ENCODE measurements at places on chromosomes 2 and 18.
A peak's percentile ranks its signal among the peaks of the same experiment; 100 is the strongest.

DNA sequence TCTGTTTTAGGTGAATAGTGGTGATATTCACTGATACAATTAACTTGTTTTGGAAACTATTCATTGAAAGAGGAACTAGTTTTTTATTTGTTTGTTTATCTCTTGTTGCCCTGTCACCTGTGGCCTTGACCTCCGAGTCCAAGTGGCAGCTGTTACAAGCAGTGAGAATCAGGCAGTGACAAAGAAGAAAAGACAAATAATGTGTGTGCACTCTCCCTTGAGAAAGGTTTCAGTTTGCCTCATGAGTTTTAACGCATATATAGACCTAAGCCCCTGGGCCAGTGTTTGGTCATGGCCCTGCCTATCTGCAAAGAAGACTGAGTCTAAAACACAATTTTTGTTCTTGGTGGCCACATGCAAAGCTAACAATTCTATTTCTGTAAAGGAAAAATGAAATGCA lies 15.3 kb downstream of the KYNU start:
- no peak for DNase-seq

DNA sequence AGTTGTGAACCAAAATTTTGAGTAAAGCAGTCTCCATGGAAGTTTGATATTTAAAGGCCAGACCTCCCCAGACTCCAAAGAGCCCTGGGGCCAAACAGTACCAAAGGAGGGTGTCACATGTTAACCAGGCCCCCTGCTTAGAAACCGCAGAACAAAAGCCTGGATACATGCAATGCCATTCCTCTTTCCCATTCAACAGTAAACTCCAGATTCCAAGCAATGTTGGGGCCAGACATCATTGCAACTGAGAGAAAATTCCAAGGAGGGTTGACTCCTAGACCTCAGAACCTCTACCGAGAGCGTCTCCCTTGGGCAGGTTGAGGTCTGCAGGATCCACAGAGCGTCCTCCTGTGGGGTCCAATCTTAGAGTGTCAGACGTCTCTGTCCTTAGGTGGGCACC lies 404.4 kb upstream of the SYT4 start:
- no peak for DNase-seq

- DNase-seq, result no peak
Observed at GRCh38 chr2:175926272-175926671, 75.8 kb downstream of the LNPK start.

DNA sequence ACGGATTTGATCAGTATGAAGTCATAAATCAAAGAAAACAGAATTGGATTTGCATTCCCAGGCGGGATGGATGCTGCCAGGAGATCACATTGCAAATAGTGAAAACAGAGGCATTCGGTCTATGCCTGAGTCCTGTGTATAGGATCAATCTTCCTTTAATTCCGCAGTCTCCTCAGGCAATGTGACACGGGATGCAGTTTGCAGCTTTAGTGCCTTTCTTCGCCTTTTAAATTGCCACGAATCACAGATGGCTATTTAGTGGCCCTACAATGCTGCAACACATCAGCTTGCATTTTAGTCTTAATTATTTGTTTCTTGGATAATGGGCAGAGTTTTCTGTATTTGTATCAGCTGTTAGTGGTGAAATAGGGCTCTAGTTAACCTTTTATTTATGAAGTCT lies 6.8 kb downstream of the ADCYAP1 start:
- no peak for DNase-seq

DNA sequence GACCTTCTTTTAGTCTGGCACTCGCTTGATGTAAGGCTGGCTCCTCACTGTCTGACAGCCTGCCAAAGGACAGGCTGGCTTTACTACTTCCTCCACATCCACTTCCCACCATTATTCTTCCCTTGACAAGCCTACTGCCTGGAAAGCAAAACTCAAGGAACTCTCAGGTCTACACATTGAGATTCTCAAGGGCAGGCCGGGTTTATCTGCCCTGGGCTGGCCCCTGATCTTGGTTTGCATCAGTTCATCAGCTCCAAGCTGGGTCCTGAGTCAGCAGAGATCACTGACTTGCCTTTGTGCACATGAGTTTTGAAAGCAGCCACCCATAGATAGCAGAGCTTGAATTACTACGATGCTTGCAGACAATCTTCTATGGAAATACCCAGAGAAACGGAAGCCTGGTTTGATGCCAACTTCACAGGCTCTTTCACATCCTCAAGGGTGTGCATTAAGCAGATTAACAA lies 53.9 kb downstream of the KCTD18 start:
- no peak for DNase-seq

DNA sequence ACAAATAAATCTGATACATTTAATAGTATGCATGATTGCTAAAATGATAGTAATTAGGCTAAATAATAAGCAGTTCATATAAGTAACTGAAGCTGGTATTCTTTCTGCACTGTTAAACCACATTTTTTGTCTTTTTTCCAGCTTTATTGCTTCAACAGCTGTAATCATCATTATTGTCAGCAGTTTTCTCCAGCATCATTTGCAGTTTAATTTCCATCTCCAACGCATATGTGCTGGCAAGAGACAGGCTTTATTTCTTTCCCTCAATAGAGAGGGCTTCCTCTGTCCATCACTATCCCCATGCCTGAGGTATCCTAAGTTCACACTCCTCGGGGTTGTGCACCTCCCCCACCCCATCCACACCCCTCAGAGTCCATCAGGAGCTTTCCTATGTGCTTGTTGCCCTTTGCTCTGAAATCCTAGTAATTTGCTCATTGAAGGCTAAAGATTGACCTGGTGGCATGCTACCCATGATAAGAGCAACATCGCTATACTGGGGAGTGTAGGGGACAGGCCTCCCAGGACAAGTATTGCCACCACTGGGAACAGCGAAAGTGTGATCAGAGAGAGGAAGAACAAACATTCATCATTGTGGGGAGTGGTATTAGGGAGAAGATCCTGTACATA lies 37.1 kb downstream of the B4GALT6 start:
- DNase-seq, result no peak

- peak; percentile 69 for DNase-seq
Observed at GRCh38 chr2:85066006-85066740, 67.0 kb upstream of the TCF7L1 start.

GRCh38 chr2:121570036-121570666 lies 39.5 kb downstream of the RNU4ATAC start:
- DNase-seq, result no peak

DNA sequence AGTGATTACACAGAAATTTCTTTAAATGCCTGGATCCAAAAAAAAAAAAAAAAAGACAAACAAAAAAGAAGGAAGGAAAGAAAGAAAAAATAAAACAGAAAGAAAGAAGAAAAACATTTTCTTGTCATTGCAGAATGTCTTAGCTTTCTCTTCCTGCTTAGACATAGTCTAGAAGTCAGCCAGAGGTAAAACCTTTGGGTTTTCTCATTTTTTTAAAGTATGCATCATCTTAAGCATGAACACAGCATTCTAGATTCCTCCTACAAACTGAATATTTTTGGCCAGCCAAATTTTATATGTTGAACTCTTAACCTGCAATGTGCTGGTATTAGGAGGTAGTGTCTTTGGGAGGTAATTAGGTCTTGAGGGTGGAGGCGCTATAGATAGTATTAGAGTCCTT lies 243.9 kb downstream of the TRIB2 start:
- no peak for DNase-seq

DNA sequence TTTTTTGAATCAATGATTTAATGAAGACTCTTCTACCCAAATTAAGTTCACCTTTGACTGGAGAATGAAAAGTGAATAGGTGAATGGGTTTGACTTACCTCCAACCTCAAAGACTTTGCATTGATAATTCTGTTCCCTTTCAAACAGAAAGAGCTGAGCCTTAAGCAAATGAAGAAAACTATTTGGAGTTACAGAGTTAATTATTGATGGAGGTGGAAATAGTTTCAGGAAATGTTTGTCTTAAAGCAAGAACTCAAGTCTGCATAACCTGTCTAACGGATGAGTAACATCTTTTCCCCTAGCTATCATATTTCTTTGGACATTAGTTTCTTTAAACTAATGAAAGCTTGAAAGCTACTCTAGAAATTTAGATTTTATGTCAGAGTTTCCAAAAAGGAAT lies 166.5 kb downstream of the CERS6 start:
- DNase-seq, result no peak

DNA sequence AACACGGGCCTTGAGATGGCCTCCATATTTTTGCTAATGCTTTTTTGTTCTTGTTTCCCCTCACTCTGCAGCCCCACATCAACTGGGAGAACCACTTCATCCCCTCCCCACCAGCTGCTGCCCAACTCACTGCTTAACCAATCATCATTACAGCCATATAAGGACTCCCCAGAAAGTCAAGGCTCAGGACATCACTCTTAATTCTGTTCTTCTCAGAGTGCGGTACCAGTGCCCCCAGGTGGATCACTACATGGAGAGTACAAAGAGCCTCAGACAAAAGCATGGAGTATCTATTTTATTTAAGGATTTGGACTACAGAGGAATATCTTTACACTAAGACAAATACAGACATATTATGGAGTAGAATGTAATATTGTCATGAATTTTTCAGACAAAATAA lies 340.6 kb downstream of the PAX3 start:
- DNase-seq, result no peak

DNA sequence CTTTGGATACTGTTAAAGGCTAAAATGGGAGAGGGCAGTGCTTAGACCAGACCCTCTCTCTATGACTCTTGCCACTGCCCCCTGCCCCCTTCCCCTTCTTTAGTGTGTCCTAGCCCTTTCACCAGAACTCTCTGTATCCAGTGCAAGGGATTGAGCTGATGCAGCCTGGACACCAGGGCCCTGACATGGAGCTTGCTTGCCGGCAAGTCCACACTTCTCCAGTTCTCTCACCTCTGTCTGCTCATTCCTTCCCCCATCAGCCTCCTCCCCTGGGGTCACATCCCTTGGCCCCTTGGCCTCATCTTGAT lies 1.5 kb upstream of the WNT6 start:
- DNase-seq, result no peak

DNA sequence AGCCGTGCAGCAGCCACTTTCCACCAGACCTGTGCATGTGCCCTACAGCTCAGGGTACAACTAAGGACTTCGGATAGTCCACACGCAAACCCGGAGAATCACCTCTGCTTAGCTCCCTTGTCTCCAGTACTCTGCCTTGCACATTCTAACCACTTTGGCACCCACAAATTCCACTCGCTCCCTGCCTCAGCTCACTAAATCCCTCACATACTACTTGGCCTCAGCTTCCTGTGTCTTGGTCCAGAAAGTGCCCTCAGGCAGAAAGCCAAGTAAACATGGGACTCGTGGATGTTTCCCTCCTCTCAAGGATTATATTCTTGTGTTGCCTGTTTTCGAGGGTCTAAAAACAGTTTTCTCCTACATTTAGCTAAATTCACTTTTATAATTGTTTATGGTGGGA lies 157.8 kb upstream of the DAPL1 start:
- no peak for DNase-seq

DNA sequence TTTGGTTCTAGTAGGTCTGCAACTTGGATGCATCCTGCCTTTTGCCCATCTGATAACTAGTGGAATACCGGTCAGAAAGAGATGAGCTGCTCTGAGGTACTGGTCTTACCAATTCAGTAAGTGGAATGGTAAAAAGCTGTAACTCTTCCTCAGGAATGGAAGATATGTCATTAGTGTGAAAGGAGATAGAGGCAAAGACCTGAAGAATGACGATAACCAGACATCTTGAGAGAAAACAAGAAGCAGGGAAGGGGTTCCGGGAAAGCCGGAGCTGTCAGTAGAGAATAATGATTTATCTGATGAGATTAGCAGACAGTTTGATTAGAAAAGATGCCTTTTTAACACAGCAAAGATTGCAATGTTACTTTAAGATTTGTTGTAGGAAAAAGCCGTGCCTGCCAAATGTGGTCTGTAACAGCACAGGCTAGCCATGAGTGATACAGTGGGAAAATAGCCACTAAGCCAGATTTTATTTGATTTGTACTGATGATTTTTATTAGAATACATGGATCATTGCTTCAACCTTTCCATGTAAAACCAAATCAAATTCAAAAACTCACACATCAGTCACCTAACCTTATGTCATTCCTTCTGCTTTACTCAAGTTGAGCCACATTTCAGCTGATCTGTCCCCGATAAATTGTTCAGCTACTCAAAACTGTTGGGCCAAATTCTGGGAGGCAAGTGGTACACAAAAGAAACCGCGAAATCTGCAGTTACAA lies 110.0 kb downstream of the TCF4 start:
- no peak for DNase-seq

GRCh38 chr2:43414586-43415135 lies 181.2 kb downstream of the THADA start:
- no peak for DNase-seq

- no peak for DNase-seq
Observed at GRCh38 chr2:102397209-102397608, 25.8 kb upstream of the IL18RAP start.

GRCh38 chr2:121664713-121665112 lies 15.5 kb upstream of the CLASP1 start:
- DNase-seq, result no peak

GRCh38 chr2:227388537-227389011 lies 825 bp upstream of the SCYGR1 start:
- DNase-seq, result no peak

GRCh38 chr2:226791056-226791486 lies 8.5 kb downstream of the IRS1 start:
- DNase-seq, result peak; percentile 73

DNA sequence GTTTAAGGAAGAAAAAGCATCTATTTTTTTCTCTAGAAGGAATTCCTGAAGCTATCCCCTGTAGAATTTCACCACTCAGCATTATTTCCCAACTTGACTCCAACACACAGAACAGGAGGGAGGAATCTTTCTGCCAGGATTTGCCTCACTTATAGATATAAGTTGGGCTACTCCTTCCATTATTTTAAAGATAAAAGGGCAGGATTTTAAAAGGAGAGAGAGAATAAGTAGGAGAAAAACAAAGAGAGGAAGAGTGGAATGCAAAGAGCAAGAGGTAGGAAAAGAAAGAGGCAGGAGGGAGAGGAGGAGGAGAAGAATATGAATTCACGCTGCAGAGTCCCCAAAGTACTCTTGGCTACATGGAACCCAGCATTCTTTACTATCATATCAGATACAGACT lies 182.5 kb downstream of the TCF4 start:
- DNase-seq, result no peak

- no peak for DNase-seq
Observed at GRCh38 chr2:65299246-65299645, 71.6 kb downstream of the ACTR2 start.

GRCh38 chr2:106165561-106165960 lies 28.5 kb downstream of the UXS1 start:
- DNase-seq, result no peak

DNA sequence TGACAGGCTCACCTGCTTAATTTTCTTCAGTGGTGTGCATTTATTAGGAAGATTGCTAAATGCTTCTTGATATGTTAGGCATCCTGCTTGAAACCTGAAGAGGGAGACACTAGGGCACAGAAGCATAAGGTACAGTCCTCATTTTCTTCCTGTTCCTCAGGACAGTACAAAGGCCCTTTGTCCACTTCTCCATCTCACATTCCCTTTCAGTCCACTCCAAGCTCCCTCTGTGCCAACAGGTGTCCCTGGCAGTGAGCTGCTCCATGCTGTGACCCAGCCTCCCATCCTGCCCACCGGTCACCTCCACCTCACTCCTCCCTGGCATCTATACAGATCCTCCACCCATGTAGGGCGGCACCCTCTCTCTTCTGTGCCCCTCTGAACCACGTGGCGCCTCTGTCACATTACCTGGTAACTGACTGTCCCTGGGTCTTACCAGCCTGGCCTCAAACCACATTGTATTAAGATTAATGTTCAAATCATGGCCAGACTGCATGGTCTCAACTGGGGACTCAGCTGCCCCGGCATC lies 162.8 kb downstream of the VAPA start:
- DNase-seq, result no peak

- peak; percentile 87 for DNase-seq
Observed at GRCh38 chr2:165203689-165204559, at the start of gene SCN3A. Gene SCN3A, minus strand, starts transcription at chr2:165204050. Its CDS starts 27,656 bp downstream, at chr2:165176394.

Measured in NCI-H1694 treated with DMSO at 0.1 percent for 48 hours (cell line).